Fibroblast of skin of back (primary cell): ENCODE measurements at places on chromosomes 6 and 20.

DNA sequence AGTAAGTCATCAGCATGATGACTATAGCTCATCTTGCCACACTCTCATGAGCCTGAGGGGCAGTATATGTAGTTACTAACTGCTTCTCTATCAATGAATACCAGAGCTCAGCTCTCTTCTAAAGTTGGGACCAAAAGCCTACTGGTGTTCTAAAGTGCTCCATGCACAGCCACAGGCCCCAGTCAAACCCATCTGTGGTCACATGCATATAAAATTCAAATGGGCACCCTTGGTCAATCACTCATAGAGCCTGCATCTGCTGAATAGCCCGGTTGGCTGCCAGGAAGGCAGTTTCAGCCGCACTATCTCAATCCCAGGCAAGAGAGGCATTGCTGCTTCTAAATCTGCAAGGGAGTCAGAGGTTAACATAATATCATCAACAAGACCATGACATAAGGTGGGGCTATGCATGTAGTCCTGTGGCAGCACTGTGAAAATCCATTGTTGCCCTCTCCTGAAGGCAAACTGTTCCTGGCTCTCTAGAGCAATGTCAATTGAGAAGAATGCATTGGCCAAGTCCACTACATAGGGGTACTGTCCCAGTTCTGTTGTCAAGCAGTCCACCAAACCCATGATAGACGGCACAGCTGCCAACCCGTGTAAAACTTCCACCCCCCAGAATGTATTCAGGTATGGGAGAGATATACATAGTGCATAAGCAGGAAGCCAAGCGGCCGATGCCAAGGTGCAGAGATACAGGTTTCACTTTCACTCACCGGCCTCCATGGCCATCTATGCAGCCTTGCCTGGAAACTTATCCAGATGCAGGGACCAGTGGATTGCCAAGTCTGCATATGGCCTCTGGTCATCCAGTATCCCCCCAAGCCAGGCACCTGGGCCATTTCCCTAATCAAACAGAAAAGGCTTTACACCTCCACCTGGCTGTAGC, 76.2 kb downstream of the ALDH8A1 start:
- DNase-seq, result no peak

GRCh38 chr20:47336129-47336754, 20.3 kb downstream of the ZMYND8 start:
- peak; percentile 65 for DNase-seq

DNA sequence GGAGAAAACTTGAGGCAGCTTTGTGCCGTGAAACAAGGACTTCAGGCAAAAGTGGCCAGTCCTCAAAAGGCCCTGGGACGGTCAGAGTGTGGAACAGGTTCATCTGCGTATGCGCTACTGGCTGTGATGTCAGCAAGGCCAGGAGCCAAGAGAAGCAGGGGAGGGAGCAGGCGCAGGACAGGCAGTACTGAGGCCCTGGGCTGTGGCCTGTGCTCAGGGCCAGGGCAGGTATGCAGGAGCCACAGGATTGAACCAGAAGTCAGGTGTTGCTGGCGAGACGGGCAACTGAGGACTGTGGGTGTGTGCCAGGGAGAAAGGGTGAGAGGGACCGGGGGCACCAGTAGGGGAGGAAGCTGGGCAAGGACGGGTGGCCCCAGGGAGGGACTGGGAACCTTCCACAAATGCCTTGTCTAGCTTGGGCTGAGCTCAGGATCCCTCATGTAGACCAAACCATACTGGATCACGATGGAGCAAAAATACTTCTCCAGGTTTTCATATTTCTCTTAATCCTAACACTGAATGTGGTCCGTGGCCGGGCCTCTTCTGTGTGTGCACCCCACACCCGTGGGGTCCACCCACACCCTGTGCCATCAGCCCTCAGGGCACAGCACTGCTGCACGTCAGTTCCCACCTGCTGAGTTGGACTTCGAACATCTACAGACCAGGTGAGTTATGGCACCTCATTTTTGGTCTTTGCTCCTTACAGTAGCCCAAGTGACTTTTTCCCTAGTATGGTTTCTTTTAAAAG, 46.9 kb downstream of the GINS1 start:
- no peak for DNase-seq

DNA sequence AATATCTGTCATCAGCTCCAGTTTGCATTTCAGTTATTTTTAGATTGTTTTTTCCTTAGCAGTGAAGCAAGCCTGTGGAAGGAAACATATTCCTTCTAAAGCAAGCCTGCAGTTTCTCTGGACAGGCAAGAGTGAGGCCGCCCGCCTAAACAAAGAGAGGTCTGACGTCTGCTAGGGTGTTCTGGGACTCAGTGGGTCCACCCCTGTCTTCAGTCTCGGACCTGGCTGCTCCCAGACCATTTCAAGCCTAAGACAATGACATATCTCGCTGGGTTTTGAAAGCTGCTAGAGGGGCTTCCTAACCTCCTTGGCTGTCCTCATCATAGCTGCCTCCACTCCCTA, 36.8 kb upstream of the RNF24 start:
- DNase-seq, result no peak

DNA sequence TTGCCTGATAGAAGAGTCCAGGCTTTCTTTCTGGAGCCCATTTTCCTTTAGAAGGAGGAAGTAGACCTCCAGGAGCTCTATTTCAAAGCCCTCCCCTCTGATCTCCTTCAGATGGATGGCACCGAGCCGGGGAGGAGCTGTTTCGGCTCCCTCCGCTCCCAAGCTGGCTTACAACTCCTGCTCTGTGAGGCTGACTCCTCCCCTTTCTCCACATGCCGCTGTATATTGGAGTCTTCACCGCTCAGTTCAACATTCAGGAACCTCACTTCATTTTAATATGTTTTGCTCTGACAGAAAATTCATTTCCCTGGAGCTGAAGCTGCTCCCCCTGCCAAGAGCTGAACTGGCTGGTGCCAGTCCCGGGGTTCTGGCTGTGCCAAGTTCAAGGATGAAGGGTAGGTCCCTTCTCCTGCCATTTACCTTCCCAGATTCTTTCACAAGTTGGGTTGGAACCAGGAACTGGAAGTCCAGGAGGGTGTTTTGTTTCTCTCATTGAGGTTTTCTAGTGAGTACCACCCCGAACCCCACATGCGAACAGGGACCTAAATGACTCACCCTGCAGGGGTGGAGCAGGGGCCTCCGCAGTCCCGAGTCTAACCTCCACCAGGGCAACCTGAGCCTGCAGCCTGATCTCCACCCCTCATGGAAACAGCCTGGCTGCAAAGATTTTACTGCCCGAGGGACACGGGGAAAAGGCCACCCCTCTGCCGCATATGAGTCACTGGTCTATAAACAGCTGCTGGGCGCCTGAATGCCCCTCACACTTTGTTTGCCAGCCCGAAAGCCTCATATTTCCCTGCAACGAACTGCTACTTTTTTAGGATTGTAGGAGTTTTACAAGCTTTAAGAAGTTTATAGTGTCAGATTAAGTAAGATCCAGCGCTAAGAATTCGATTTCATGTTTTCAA, 68.6 kb upstream of the FOXA2 start:
- DNase-seq, result no peak
